ENCODE measurements at places on chromosomes 5 and 9.

DNA sequence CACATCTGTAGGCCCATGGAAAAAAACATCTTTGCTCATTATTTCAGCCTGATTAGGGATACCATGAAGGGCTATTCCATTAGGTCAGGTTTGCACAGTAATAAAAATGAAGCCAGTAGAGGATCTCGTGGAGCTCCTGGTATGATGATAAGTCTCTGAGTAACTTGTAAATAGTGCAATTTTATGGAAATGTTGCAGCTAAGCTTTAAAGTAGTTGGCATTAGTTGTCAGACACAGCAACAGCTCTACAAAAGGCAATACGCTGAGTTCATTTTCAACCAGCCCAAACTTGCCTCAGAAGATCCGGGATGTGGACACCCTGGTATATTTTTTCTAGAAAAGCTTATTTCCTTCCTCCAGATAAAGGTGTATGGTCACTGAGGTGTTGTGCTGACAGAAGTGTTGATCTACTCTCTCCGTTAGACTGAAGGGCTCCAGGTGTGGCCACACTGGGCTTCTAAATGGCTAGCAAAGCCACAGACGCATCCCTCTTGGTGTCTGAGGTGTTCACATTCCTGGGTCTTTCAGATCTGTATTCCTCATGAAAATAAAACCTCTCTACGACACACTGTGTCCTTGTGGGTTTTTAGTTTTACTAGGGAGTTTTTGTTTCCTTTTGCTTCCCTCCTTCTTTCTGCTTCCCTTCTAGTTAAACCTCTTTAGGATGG lies 141.6 kb downstream of the GHR start:
- no peak for DNase-seq

GRCh38 chr5:18761801-18762200 lies 1127.5 kb downstream of the TAF11L14 start:
- DNase-seq, result no peak

GRCh38 chr5:80266566-80266965 lies 10.7 kb upstream of the SERINC5 start:
- DNase-seq, result no peak

DNA sequence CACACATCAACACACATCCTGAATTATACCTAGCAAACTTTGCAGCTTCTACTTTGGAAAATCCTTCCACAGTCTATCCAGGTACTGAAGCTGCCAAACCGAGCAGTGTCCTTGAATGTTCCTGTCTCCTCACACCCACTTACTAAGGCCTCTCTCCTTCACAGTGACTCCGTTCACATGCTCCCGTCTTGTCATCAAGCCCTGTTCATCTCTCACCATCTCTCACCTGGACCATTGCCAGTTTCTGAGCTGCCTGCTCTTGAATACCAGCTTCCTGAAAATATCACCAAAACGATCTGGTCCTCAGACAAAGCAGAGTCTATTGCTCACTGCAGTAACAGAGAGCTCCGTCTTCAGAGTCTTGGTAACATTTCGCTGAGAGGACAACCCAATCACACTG lies 57.4 kb downstream of the GCNT1 start:
- DNase-seq, result peak; percentile 24

DNA sequence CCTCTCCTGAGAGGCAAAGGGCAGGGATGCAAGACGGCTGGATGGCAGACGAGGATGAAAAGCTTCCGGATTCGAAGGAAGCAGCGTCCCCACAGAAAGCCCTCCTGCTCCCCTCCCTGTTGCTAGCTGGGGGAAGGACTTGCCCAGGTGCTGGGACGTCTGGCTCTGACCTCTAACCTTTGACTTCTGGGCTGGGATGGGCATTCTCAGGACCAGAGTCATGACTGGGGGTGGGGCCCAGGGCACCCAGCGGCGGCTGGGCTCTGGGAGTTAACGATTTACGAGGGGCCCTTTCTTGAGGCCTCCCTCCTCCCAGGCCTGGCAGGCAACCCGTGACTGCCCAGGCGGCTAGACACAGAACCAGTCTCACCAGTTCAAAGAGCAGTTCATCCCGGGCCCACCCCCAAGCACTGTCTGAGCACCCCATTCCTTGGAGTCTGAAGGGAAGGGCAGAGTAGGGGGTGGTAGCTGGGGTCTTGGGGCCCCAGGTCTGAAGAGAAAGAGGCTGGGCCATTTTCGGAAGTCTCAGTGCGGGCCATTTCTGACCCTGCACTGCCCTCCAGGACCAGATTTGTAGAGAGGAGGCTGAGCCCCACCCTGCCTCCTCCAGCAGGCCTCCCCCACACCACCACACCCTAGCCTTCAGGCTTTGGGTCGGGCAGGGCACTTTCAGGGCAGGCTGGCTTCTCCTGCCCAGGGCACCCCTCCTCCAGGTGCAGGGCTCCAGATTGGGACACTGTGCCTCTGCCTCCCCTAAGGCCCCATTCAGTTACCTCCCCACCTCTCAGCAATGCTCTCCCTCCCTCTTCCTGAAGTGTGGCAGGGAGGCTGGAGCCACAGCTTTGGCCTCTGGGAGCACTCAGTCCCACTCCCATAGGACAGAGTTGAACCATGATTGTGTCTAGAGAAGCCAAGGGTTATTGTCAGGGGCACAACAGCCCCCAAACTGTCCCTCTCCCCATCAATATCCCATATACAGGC lies 5.0 kb upstream of the CXXC5 start:
- DNase-seq, result no peak

DNA sequence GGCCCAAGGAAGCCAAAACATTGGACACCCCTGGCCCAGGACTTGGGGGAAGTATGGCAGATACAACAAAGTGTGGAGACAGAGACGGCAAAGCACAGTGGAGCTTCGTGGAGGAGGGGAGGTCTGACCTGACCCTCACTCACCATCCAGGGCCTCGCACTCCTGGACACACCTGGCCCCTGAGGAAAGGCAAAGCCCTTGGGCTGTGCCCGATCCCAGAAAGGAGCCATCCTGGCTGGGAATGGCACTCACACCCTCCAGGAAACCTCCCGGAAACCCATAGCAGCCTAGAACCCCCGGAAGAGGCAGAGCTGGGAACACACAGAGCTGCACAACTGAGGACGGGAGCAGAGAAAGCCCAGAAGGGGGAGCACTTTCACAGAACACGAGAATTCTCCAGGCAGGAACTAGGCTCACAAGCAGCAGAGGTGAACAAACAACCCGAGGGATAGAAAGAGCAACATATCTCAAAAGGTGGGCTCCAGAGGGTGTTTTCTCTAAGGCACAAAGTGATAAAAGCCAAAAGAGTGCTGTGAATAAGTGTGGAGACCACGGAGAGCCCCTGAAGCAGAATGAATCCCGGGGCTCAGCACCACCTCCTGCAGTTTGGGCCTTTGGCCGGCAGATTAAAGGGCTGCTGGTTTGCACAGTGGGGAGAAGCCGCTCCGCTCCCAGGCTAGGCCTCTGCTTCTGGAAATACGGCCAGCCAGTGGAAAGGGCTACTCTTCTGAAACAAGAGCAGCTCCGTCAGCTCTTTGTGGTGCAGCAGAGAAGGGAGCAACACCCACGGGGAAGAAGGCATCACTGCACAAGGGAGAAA lies 108.2 kb downstream of the UBE2R2 start:
- DNase-seq, result no peak

DNA sequence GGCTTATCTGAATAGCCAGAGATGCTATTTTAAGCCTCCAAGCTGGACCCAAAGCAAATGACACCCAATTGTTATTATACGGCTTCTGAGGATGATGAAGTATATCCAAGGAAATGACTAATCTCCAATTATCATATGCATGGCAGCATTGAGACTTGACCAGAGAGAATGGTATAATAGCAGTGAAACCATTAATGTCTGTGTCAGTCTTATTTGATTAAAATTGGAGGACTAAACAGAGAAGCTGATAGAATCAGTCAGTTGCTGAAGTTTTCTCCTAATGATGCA lies 200.5 kb downstream of the EFNA5 start:
- no peak for DNase-seq

- DNase-seq, result no peak
Measured at GRCh38 chr5:141816598-141817399, 61.4 kb downstream of the PCDH1 start.

DNA sequence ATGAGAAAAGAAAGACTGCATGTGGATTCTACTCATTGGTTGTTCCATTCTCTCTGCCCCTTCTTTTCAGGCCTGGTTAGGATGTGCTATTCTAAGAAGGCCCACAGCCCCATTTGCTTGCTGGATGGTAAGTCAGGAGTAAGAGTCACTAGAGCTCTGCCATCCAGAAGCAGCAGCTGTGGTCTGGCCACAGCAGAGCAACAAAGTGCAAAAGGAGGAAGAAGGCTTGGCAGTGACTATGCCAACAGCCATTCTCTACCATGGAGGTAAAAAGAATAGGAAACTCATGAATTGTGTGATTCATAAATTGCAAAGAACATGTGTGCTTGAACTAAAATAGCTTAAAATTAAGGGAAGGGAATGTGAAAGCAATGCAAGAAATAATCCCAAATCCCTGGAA lies 20.9 kb downstream of the KLHL3 start:
- no peak for DNase-seq

DNA sequence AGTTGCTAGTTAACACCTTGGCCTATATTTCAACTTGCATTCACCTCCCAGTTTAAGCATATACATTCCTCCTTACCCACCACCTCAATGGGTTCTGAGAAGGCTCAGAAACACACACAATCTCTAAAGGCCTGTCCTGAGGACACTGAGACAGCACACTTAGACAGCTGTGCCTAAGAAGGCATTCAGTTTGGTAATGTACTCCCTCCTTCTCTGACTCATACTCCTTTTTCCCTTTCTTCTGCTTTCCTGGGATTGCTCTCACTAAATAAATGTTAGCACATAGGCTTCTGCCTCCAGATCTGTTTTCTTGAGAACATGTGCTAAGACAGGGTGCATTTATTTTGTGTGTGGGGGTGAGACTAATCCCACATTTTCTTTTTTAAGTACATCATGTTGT lies 456.8 kb upstream of the CDH6 start:
- DNase-seq, result no peak

GRCh38 chr9:136862849-136863622 lies 3.1 kb downstream of the EDF1 start:
- DNase-seq, result no peak

DNA sequence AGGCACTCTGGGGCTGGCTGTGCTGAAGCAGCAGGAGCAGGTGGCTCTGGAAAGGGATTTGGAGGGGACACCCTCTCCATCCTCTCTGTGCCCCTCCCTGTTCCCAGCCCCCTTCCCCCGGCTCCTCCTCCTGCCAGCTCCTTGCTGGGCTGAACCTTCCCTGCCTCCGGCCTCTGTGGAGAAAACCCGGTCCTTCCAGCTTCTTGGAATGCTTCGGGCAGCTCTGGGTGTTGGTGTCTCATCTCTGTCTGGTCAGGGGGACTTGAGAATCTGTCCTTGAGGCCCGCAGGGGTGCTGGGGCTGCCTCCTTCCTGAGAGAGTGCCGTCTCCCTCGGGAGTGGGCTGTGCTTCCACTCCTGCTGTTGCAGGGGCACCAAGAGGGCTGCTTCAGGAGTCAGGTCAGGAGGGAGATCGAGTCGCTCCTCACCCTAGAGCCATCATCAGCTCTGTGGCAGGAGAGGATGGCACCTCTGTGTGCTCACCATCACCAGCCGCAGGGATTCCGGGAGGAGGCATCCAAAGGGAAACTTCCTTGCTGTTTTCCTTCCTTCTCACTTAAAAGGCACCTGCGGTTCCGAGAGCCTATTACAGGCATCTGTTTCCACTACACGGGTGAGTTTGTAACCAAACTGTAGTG lies 30.6 kb downstream of the NDUFS6 start:
- DNase-seq, result no peak

DNA sequence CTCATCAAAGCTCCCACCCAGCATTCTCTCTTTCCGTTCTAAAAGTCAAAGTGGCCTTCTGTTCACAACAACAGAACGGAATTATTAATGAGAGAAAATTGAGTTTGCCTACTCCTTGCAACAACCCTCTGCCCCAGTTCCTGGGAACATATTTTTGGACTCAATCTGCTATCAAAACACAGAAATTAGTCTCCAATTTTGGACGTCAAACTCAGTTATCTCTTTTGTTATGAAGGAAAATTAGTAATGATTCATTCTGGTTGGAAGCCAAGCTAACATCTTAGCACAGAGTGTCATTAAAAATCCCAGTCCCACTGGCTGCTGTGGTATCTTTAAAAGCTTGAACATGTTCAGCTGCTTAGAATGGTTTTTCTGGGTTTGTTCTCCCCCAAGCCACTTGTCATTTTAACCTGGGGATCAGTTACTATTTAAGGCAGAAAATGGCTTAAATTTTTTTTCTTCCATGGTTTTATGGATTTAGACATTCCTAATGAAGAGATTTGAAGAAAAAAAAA lies 343.2 kb downstream of the TRIM32 start:
- no peak for DNase-seq

GRCh38 chr5:132506094-132506692 lies 15.6 kb upstream of the IRF1 start:
- DNase-seq, result no peak

Data from CD4-positive, alpha-beta T cell treated with Interleukin-4 for 4 hours (primary cell).